ENCODE measurements at places on chromosomes 3 and 15.

GRCh38 chr15:61996056-61996635 lies 64.1 kb downstream of the VPS13C start:
- no peak for DNase-seq

DNA sequence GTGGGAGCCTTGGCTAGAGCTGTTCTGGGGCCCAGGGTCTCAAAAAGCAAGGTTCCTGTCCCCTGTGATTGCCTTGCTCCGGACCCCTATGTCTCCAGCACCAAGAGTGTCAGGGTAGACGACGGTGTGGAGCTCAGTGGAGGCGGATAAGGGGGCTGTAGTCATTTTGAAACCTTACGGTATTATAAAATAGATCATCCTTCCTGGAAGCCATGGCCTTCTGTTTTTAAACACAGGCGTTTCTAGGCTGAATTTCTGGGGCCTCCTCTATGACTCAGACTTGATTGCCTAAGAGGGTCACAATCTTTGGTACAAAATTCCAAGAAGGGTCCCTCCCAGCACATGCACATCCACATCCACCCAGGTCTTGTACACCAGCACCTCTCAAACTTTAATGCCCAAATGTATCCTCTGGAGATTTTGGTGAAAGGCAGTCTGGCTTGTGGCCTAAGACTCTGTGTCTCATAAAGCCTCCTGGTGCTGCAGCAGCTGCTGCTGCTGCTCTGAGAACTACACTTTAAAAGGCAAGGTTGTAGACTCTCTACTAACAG lies 70.5 kb upstream of the XCR1 start:
- DNase-seq, result no peak

DNA sequence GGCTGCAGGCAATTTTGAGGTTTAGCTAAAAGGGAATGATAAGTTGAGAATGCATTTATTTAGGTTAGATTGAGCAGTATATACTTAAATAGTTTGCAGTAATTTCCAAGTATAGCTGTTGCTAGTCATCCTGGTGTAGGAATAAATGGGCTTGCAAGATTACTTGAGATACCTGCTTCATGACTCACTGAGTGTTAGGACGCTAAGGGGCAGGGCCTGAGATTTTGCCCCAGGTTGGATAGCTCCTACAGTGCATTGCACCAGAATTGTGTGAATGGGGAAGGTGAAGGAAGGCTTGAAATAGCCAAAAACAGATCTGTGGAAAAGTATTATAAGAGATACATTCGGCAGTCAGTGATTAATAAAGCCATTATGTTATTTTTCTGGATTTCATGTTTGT lies 72.8 kb downstream of the KCNH8 start:
- no peak for DNase-seq

GRCh38 chr15:63815211-63815610 lies 18.5 kb downstream of the HERC1 start:
- DNase-seq, result no peak

DNA sequence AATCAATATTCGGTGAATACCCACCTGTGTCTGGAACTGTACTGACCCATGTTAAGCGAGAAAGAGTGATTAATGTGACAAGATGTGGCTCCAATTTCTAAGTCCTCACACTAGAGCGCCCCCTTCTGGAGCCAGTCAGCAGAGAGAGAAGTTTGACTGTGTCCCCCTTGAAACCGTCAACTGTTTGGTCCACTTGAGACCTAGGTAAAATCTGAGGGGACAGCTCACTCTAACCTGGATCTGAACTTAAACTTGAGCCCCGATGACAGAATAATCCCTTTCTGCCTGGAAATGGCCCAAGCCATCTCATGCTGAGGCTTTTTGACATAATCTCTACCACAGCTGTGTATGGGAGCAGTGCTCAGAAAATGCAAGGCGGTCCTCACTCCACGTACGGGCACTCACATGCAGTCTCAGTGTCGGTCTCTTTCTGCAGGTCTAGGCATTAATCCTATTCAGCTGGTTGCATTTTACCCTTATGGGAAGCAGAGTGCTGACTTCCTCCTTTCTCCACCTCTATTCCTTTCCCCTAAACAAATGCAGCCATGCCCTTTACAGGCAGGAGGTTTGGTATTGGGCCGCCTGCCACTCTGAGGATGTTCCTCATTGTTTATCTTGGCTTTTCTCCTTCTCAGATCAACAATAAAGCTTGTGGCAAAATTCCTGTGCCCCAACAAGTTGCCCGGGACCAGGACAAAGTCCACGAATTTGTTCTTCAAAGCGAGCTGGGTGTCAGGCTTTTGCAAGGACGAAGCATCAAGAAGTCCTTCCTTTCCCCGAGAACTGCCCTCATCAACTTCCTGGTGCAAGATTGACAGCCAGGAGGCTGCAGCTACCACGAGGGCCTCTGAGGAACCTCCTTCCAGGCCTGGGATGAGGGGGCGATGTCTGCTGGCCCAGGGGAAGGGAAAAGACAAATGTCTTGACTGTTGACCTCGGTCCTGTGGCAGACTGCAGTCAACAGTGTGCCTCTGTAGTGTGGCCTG lies 47.5 kb upstream of the LIMD1 start:
- peak; percentile 33 for DNase-seq

DNA sequence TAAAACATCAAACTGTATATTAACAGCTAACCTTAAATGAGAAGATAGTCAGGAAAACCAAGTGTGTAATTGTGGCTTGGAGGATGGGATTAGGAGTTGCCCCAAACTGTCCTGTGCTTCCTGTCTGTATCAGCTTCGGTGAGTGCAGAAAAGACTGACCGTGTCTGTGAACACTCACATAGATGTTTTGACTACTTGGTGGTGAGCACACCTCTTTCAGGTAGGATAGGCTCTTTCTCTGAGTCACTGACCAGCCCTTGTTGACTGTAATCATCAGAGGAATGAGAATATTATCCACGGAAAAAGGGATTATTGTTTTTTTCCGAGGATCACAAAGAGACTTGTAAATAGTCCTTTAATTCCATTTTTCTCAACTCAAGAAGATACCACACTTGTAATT lies 51.5 kb downstream of the GMNC start:
- no peak for DNase-seq

DNA sequence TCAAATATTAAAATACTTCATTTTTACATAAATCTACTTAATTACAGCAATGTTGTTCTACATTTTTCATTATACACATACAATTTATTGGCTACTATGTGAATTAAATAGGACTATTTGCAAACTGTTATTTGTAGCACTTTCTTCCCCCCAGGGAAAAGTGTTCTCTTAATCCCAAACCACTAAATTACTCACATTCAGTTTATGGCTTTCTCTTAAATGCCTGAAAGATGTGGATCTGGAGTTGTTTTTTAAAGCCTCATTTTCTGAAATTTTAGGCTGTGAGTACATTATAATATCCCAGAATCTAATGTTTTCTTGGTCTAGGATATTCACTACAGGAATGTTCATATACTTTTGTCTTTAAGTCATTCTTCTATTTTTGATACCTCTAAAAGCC lies 32.7 kb downstream of the PRTG start:
- DNase-seq, result no peak

DNA sequence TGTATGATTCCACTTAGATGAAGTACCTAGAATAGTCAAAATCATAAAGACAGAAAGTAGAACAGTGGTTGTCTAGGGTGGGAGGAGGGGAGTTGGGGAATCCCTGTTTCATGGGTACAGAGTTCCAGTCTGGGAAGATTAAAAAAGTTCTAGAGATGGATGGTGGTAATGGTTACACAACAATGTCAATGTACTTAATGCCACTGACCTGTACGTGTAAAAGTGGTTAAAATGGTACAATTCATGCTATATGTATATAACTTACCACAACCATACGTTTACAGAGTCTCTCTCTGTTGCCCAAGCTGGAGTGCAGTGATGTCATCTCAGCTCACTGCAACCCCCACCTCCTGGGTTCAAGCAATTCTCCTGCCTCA lies 6.5 kb downstream of the SFMBT1 start:
- no peak for DNase-seq

DNA sequence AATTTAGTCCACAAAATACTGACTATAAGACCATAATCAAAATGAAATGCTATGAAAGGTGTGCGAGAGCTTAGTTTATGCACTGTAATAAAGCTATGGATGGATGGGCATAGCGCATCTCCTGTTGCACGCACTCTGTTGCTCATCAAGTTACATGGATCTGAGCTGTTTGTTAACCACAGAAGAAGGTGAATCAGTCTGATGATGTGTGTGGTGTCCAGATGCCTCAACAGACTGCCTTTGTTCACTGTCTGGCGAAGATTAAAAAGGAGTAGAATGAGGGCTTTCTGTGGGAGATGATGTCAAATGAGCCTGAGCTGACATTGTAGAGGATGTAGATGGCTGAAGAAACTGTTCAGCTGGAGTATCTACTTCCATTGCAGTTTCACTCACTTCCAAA lies 36.1 kb downstream of the NSMCE3 start:
- no peak for DNase-seq

DNA sequence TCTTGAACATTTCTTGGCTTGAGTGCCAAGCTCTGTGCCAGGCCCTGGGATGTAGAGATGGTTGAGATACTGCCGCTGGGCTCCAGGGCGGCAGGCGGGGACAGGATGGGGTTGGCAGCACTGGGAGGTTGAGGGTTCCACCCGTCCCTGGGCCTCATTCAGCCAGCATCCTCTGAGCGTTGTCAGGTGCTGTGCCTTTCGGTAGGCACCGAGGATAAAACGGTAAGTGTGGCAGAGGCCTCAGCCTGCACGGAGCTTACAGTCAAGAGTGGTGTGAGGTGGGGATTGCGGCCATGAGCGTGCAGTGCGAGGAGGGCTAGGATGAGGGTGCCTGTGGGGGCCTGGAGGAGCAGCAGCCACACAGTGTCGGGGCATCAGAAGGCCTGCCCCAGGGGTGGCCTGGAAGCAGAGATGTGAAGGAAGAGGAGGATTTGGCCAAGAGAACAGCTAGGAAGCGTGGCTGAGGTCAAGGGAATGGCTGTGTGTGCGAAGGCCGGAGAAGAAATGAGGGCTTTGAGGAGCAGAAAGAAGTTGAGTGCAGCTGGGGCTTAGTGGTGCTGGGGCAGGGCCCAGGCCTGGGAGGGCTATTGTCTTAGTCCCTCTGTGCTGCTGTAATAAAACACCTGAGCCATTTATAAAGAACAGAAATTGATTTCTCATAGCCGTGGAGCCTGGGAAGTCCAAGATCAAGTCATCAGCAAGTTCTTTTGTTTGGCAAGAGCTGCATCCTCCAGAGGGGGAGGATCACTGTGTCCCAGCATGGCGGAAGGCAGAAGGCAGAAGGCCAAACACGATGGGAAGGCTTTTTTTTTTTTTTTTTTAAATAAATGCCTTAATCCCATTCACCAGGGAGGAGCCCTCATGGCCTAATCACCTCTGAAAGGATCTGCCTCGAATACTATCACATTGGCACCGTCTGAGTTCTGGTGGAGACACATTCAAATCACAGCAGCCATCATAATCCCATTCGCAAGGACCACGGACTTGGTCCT lies 22.7 kb downstream of the CORO2B start:
- no peak for DNase-seq

DNA sequence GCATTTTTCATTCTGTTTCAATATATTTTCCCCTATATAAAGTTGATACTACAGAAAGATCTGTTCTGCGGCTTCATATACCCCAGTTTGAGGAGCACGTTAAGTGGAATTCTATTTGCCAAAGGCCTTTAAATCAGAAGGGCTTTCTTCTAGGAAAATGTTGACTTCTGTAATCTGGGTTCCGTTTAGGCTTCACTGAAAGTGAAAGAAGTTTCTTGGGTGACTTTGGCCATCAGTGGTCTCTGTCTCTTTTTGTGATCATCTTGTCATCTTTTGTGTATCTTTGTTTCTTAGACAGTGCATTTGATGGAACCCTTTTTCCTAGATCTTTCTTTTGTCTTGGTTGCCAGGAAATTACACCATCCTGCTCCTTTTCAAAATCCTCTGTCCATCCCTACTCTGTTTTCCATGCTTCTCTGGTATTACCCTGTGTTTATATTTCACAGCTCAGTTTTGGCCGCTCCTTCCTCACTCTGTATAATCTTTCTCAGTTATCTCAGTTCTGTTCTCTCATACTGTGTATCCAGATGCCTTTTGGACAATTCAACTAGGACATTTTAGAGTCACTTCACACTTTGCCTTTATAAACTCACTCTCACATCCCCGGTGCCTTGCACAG lies 40.7 kb upstream of the MAP3K13 start:
- no peak for DNase-seq
